Posterior vena cava (tissue), 2 donors: ENCODE measurements at places on chromosomes 1 and 21. TPM values are rescaled to one million over a fixed set of nuclear protein-coding genes. Genes with fewer than 3 reads are reported as not detected.
A peak's percentile ranks its signal among the peaks of the same experiment; 100 is the strongest.

GRCh38 chr1:212968368-212968863 is 18.1 kb downstream of the VASH2 start:
- no peak for DNase-seq

- no peak for DNase-seq
Measured at GRCh38 chr1:89580036-89580435, 52.9 kb upstream of the LRRC8C start.

DNA sequence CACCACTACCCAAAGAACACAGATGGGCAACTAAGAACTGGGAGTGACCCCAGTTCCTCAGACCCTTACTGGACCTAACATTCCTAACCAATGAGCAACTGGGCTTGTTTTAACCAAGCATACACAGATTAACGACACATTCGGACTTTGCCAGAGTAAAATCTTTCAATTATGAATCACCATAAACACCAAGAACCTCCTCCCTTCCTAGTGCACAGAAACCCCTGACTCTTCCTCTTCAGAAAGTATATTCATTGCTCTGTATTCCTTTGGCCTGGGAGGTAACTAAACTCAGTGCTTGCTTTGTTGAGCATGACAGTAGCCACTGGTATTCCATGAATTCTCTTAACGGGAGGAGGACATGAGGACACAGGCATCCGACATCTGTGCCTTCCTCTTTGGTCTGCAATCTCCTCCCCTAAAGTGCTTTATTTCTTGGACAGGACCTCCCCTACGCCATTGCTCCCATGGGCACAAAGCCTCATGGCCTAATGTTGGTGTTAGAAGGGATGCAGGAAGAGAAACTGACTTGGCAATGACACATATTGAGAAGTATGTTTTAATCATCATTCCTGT is 42.7 kb downstream of the SEC16B start:
- no peak for DNase-seq

- DNase-seq: peak; percentile 3
Measured at GRCh38 chr1:15146142-15146680, 7.3 kb upstream of the TMEM51 start.

DISP3 gene
- not detected for total RNA-seq

- no peak for DNase-seq
Measured at GRCh38 chr1:175417316-175417715, 224.7 kb upstream of the KIAA0040 start.
